Neural crest cell (in vitro differentiated cells): ENCODE measurements at places on chromosomes 4 and X. TPM values are rescaled to one million over a fixed set of nuclear protein-coding genes. Genes with fewer than 3 reads are reported as not detected.

POU3F4 gene
- total RNA-seq, result 13.0 and 13.8 TPM in 2 replicates

DKK2 gene
- not detected in 2 replicates for total RNA-seq

CTAG2 gene
- total RNA-seq, result not detected in 2 replicates

CDS1 gene
- 1.1 and 1.3 TPM in 2 replicates for total RNA-seq

RHOXF2B gene
- not detected in 2 replicates for total RNA-seq

GRCh38 chr4:113302051-113302450 lies 252.6 kb downstream of the ANK2 start:
- no peak for DNase-seq

DNA sequence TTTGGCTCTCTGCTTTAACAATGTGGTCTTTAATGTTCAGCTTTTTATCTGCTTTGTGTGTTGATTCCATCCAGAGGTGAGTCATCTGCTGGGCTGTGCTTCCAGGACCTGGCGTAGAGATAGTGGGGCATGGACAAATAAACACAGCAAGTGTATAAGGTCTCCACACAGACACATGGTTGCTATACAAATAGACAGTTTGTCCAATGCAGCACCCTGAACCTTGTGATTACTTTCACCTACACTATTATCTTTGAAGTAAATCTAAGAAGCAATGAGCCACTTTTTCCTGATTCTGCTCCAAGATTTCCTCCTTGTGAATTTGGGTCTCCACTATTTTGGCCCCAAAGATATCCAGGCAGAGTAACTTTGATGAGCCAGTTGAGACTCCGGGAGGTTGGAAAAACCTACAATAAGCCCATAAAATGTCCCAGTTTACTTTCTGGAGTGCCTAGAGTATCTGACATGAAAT lies 12.1 kb downstream of the PPARGC1A start:
- no peak for DNase-seq

DNA sequence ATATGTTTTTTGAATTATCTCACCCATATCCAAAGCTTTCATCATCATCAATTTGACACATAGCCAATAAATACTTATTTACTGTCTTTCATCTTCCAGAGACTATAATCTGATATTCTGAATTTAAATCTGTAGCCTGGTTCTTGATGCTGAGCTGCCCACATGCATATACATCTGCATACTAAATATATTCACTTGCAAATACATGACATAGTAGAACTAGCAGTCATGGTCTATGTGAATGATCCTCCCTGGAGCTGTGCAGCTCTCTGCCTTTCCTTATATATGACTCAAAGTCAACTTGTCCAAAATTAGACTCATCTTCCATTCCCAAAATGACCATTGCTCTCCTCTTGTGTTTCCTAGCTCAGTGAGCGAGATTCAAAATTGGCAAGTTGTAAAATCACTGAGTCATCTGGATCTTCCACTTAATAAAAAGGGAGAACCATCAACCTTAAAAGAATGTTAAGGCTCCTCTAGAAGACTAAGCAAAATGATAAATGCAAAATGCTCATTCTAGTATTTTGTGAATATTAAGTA lies 448.2 kb downstream of the PPARGC1A start:
- DNase-seq, result no peak

DNA sequence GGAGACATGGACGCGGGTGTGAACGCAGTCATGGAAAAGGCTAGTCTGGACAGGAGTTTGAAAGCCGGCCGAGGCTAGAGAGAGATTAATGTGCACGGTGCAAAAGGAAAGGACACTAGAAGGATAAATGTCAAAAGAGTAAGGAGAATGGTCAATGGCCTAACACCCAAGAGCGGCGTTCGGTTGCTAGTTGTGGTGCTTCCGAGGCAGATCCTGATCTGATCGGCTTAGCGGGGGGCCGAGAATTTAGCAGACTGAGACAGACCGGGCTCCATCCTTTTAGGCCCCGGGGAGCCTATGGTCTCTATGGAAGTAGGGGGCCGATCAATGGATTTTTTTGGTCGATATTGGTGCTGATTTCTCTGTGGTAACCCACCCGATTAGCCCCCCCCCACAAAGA lies 6.9 kb downstream of the GAGE10 start:
- no peak for DNase-seq

GRCh38 chrX:109533631-109534030 lies 3.0 kb upstream of the NXT2 start:
- DNase-seq, result no peak
